ENCODE measurements at places on chromosomes 13 and 19.

GRCh38 chr13:112971288-112971643, 2.3 kb downstream of the MCF2L start:
- no peak overlapping the region for H3K27ac ChIP-seq
- no peak overlapping the region for H3K4me3 ChIP-seq
- peaks cover 18% of the 10 kb centered on the region for H3K4me1 ChIP-seq
- H3K27me3 ChIP-seq = peaks cover 31% of the 10 kb centered on the region
- no peak for DNase-seq

DNA sequence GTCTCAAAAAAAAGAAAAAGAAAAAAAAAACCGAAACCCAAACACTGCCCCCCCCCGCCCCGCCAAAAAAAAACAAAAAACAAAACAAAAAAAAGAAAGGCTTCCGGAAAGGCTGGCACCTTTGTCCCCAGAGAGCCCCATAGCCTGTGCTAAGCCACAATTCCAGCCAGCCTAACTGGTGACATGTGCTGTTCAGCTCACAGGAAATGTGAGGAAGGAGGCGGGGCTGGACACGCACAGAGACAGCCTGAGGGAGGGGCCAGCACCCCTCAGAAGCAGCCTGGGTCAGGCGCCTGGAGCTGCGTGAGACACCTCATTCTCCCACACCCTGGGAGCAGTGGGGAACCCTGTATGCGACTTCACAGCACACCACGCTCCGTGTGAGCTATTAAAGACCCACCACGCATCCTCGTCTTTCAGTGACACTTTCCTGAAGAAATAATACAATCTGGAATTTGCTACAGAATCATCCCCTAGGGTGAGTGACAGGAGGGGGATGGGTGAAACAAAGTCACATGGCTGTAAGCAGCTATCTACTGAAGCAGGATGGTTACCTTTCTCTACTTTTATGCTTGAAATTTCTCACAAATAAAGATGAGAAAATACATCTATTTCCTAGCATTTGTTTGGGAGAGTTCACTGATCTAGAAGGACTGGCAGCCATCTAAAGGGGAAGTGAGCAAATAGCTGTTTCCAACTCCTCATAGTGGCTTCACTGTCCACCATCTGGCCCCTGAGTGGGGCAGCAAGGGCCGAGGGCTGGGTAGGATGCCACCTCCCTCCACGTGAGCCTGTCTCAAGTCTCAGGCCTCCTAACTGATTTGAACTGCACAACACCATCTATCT, 12.3 kb upstream of the SLC35E1 start:
- peak overlapping the region; percentile 73 for H3K4me3 ChIP-seq
- peaks cover 11% of the 10 kb centered on the region for H3K36me3 ChIP-seq
- peak overlapping the region; percentile 97 for H3K27ac ChIP-seq

DNA sequence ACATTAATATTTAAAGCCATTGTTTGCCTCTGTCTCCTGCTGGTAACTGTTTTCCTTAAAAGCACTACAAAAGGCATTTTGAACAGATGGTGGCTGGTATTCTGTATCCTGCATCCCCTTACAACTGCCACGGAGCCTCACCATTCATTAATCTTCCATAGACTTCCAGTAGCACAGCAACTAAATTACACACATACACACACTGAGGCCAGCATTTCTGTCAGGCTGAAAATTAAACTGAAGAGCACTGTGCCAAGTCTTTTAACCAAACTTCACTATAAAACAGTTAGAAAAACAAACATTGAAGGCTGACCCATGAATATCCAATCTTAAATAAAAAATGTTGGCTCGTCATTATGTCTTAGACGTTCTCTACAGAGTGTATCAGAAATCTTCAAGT, 697.8 kb downstream of the DACH1 start:
- no peak overlapping the region for H3K4me3 ChIP-seq
- no peaks in the 10 kb centered on the region for H3K4me1 ChIP-seq
- H3K36me3 ChIP-seq = no peaks in the 10 kb centered on the region
- no peaks in the 10 kb centered on the region for H3K27me3 ChIP-seq
- no peak for DNase-seq

DNA sequence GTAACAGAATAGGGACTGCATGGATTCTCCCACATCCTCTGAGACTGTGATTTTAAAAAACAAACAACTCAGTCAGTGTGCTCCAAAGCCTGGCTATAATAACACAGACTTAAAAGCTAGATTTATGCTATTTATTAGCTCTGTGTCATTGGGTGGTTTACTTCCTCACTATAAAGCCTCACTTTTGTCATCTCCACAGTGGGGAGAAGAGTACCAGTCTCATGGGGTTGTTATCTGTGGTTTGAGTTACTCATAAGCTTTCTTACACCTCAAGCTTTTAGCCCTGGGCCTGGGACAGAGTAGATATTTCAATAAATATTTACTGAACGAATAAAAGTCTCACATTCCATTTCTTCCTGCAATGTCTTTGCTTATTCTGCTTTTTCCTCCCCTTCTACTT, 5.3 kb downstream of the RNASEH2B start:
- peak overlapping the region; percentile 68 for H3K27ac ChIP-seq
- H3K4me1 ChIP-seq = peaks cover 75% of the 10 kb centered on the region
- no peak overlapping the region for H3K4me3 ChIP-seq
- no peak for DNase-seq

DNA sequence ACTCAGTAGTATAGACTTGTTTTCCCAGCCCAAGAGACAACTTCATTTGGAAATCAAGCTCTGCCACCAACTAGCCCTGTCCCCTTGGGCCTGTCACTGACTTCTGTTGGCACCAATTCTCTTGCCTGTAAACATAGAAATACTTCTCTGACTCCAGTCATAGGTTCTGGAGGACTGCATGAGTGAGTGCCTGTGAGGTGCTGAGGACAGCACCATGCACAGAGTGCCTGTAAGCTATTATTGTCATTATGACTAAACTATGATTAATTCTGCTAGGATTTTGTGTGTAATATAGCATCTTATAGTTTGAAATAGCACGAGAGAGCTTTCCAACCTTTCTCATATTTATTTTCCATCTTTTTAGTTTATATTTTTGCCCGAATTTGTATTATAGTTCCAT, 247.9 kb downstream of the MYO16 start:
- H3K36me3 ChIP-seq = no peaks in the 10 kb centered on the region
- DNase-seq = no peak
- H3K4me3 ChIP-seq = no peak overlapping the region
- H3K27ac ChIP-seq = no peak overlapping the region

DNA sequence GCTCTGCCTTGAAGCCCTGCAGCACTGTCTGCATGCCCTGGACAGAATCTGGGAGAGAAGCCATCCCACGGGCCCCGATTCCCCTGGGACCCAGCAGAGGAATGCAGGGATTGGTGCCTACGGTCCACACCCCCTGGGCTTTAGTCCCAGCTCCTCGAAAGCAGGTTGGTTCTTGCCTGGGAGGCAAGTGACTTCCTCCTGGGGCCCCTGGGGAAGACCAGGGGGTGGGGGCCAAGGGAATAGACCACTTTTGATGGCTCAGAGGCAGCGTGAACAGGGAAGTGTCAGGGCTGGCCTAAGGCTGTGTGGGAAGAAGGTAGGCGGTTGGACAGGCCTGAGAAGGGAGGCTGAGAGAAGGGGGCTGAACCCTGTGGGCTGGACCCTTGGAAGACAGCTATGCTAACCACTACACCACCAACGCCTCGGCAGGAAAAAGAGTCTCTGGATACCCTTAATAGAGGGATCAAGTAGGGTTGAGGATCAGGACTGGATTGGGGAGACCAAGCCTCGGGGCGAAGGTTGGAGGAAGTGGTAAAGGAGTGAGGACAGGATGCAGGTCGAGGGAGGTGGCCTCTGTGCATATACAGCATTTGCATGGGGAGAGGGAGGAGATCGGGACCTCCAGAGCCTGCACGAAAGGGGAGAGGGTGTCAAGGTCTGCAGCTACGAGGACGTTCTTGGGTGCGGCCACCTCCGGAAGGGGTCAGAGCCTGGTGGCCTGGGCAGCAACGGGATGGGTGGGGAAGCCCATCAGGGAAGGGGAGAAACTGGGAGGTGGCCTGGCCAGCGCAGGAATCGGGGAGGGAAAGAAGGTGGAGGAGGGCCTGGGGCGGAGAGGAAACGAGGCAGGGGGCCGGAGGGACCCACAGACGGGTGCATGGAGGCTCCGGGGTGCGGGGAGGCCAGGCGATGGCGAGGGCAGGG, 709 bp downstream of the DPP9 start:
- peak overlapping the region; percentile 94 for H3K27ac ChIP-seq
- DNase-seq = peak; percentile 64
- H3K4me3 ChIP-seq = peak overlapping the region; percentile 94
- peaks cover 5% of the 10 kb centered on the region for H3K27me3 ChIP-seq
- peaks cover 23% of the 10 kb centered on the region for H3K36me3 ChIP-seq

DNA sequence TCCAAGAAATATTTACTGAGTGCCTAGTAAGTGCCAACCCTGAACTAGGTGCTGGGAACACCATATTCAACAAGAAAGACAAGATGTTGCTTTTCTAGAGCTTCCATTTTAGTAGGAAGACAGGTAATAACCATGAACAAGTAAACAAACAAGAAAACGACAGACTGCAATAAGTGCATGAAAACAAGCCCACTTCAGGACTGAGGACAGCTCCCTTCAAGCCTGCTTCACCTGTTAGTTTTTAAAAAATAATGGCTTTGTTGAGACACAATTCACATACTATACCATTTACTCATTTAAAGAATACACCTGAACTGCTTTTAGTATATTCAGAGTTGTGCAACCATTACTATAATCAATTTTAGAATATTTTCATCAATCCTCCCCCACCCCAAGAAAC, 30.4 kb downstream of the CYP4F22 start:
- no peak overlapping the region for H3K27ac ChIP-seq
- peak; percentile 44 for DNase-seq
- no peaks in the 10 kb centered on the region for H3K36me3 ChIP-seq
- peaks cover 29% of the 10 kb centered on the region for H3K27me3 ChIP-seq

DNA sequence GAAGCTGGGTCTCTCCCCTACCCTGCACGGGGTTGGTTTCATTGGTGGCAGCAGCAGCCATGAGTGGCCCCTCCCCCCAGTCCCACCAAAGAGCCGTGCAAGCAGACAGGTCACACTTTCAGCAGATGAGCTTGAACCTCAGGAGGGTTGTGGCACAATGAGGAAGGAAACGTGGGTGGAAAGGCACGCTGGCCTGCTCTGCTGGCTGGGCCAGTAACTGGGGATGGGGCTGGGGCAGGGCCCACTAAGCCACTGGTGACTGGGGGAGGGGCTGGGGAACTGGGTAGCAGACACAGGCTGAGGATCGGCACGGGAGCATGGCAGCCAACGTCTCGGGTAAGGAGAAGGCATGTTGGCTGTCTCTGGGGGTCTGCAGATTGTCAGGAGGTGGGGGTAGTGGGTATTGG, at the start of gene P2RY11:
Gene P2RY11, plus strand, starts transcription at position 289 of the 407 bp plus-strand sequence. Its CDS starts 29 bp downstream, at position 318.
- peaks cover 62% of the 10 kb centered on the region for H3K36me3 ChIP-seq
- H3K4me1 ChIP-seq = peaks cover 62% of the 10 kb centered on the region
- H3K27ac ChIP-seq = peak within 1 kb of the TSS; percentile 82
- no peaks in the 10 kb centered on the region for H3K27me3 ChIP-seq
- H3K4me3 ChIP-seq = peak within 1 kb of the TSS; percentile 31

GRCh38 chr19:19385896-19386869, 19.3 kb upstream of the GATAD2A start:
- DNase-seq = peak; percentile 74
- peak overlapping the region; percentile 94 for H3K4me3 ChIP-seq
- peaks cover 5% of the 10 kb centered on the region for H3K27me3 ChIP-seq
- H3K36me3 ChIP-seq = peaks cover 29% of the 10 kb centered on the region
- H3K27ac ChIP-seq = peak overlapping the region; percentile 95

DNA sequence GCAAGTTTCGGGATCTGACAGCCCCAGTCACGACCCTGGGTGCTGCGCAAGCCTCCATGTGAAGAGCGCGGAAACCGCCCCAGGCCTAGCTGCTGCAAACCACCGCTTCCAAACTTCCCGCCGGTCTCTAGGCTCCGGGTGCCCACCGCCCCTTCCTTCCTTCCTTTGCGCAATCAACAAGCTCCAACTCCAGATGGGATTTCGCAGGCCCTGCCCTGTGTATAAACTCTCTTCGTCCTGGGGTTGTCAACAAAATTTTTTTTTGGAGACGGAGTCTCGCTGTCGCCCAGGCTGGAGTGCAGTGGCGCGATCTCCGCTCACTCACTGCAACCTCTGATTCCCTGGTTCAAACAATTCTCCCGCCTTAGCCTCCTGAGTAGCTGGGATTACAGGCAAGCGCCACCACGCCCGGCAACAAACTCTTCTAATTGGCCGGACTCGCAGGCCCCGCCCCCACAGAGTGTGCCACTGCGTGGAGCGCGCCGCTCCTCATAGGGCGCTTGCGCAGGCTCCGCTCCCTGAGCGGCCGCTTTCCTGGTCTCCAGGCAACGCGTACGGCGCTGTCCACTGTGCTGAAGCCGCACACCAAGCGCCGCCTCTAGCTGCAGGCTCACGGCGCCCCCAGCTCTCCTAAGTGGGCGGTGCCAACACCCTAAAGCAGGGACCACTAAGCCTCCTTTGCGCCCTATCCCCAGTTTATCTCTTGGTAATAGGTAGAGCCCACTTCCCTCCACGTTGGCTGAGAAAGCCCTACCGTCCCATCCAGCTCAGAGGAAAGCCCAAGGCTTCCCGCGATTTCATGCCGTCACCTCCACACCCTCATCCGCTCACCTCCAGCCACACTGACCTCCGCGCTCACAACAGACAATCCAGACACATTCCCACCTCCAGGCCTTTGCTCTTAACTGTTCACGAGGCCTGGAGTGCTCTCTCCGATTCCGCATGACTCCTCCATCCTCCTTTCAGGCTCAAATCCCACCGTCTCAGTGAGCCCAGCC, 5.5 kb upstream of the QTRT1 start:
- peaks cover 34% of the 10 kb centered on the region for H3K27me3 ChIP-seq
- H3K36me3 ChIP-seq = peaks cover 18% of the 10 kb centered on the region

- no peak for DNase-seq
- peaks cover 11% of the 10 kb centered on the region for H3K4me1 ChIP-seq
- H3K4me3 ChIP-seq = no peak overlapping the region
- no peaks in the 10 kb centered on the region for H3K36me3 ChIP-seq
- no peak overlapping the region for H3K27ac ChIP-seq
- H3K27me3 ChIP-seq = no peaks in the 10 kb centered on the region
These were observed 45.6 kb upstream of the RAP2A start for GRCh38 chr13:97388373-97388772.

DNA sequence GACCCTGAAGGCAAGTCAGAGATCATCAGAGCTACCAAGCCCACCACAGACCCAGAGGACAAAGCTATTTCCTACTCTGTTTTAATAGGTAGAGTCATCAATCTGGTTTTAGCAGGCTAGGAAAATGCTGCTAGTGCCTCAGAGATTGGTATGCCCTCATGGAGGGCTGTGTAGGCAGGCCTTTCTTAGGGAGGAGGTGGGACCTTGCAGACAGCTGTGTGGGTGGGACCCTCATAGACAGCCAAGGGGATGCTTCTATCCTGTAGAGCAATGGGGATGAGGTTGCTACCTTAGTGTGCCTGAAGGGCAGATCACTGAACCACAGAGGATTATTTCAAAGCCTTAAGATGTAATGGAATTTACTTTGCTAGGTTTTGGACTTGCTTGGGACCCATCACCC, 534.9 kb upstream of the KLF12 start:
- H3K4me3 ChIP-seq = no peak overlapping the region
- DNase-seq = no peak
- H3K27me3 ChIP-seq = no peaks in the 10 kb centered on the region
- H3K27ac ChIP-seq = no peak overlapping the region

Data from activated naive CD4-positive, alpha-beta T cell treated with anti-CD3 and anti-CD28 coated beads, Interleukin-2, amount 10 ng/mL, durations not matched to agents 7 days and 5 days (primary cell).